ENCODE measurements at places on chromosomes 7 and 10.
A peak's percentile ranks its signal among the peaks of the same experiment; 100 is the strongest.

GRCh38 chr7:151694828-151695580 lies 175.3 kb upstream of the RHEB start:
- no peak for DNase-seq

DNA sequence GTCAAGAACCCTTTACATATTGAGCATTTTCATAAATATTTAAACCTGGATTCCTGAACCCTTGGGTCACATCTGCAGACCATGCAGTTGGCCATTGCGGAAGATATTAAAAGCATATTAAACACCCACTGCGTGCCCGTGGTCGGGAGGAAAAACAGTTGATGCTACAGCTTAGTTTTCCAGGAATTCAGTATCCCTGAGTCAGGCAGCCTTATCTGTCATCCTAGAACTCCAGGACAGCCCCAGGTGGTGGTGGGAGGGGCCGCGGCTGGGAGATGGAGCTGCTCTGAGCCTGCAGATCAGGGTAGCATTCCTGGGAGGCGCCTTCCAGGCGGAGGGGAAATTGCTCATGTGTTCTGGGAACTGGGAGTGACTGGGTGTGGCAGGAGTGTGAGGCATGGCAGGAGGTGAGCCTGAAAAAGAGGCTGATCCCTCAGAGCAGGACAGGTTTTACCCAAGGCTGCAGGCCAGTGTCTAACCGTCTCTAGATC lies 222.9 kb upstream of the SH2B2 start:
- DNase-seq, result no peak

GRCh38 chr7:20541608-20542349 lies 73.7 kb upstream of the ABCB5 start:
- DNase-seq, result peak; percentile 56

GRCh38 chr10:123391275-123392028 lies 237.2 kb downstream of the BUB3 start:
- DNase-seq, result peak; percentile 96

DNA sequence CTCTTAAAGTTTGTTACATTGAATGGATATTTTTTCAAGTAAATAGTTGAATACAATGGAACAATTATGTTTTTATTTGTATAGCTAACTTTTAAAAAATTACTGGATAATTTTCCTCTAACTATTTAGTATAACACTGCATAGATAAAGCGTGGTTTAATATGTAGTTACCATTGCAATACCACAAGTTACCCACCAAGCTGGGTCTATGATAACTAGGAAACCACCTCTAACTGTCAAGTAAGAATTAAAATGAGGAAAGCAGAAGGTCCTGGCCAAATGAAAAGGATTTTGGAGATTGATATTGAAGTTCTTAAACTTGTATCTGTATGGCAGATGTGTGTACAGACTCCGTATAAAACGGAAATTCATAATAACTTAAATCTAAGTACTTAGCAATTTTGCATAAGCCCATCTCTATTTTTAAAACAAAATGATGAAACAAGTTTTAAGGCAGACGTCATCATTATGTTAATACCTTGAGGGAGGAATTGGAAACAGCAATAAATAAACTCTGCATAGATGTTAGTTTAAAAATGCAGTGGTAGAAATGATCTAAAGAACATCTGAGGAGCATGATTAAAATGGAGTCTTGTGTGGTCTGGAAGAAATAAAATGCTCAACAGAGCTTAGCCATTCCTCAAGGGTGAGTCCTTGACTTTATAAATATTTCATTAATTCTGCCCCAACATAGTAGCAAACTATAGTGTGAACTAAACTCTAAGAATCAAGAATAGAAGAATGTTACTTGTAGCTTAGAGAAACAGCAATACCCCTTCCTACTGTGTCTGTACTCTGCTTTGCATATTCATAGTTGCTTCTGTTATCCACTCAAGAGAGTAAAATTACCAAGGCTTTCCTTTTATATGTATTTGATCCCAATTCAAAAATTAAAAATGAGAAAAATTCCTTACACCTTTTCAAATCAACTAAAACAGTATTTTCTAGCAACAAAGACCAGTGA lies 206.4 kb upstream of the FERD3L start:
- DNase-seq, result no peak

DNA sequence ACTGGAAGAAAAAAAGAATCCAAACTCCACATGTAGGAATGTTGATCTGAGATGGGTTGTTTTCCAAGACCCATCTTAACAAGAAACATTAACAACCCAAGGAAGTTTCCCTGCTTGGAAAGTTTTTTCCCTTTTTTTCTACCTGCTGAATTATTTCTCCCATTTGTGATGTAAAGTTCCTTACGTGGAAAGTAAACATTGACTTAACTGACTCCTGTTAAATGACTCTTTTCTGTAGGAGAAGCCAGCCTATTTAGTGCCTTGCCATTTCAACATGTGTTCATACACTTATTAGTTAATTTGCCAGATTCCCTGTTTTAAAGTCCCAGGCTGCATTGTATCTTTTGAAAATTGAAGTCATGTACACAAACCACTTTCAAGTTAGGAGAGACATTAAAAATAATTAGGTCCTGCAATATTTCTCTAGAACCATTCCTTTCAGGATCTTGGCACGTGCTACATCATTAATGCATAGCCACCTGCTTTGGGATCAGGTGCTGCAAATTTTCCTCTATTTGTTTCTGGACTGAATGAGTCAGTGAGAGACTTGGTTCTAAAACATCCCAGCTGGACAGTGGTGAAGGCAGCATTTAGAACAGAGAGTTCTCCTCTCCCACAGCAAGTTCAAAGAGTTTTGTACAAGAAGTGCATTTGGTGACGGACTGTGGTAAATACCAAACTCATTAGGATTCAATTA lies 698.5 kb downstream of the SUGCT start:
- DNase-seq, result no peak

DNA sequence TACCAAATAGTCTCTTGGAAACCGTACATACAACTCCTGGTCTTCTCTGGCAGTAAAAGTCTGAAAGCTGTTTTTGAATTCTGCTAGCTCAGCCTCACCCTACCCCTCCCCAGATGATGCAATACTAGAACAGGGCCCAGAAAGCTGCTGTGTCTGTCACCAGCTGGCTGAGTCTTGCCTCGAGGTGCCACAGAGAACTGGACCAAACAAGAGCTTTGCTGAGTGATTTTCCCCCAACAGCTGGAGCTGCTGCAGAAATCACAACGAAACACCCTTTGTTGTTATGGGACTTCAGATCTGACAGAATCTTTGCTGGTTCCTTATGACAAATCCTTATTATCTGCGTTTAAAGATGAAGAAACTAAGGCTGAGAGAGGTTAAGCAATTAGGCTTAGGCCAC lies 134.1 kb downstream of the SPAG6 start:
- DNase-seq, result peak; percentile 44

DNA sequence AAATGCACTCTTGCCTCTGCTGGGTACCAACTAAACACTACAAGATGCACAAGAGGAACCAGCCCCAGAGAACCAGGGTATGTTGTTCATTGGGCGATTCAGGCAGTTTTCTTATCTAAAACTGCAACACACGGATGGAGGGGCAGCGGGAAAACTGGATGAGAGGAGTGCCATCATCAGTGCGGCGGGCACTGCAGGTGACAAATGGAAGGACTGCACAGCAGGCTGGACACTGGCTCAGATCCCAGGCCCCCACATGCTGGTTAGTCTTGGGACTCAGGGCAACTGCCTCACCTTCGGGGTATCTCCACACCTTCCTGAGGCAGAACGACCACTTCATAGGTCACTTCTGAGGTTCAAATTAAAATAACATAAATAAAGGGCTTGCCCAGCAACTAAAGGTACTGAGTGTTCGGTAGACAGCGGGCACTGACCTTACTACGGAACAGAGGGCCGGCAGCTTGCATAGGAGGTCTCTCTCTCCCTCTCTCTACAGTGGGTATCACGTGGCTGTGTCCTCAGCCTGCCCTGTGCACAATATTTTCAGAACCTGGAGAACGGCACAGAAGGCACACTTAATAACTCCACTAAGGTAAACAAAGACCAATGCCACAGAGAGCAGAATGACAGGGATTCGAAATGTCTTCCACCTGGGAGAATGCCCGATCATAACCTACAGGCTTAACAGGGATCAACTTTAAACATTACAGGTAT lies 72.1 kb downstream of the GRB10 start:
- no peak for DNase-seq

DNA sequence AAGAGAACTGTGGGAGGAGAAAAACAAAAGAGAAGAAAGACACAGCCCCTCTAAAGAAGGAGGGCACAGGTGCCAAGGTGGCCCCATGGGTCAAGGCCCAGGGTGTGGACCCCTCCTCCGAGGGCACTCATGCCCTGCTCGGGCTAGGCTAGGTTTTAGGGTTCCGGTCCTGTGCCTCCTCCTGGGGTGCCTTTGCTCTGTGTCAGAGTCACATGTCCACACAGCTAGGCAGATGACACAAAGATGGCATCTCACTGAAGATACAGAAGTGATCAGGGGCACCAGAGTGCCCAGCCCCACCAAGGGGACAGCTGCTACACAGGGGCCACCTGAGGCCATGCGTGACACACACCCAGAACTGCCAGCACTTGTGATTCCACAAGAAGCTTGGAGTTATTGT lies 116.4 kb upstream of the PPIF start:
- DNase-seq, result no peak

DNA sequence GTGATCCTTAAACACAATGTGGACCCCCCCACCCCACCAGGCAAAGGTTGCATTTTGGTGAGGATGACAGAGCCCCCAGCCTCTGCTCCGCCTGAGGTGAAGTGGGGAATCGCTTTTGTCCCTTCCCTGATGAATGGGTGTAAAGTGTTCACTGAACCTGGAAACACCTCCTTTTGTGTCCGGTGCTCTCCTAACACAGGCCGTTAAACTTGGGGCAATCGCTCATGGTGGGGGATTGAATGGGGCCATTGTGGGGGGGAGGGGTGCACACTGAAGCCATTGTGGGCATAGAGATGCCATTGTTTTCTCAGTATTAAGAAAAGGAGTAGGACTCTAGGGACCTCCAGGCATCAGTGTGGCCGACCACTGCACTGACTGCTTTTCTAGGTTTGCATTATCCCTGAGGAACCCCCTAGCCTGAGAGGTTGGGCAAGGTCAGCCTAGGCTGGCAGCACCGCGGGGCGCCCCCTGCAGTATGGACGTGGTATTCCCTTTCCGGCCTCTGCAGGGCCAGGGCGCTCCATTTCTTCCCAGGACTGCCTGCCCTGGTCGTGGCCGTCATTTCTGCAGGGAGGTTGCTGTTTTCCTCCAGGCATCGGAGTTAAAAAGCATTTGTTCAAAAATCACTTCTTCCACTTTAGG lies 158.3 kb downstream of the TCF7L2 start:
- no peak for DNase-seq

- DNase-seq, result no peak
These were observed 162.2 kb downstream of the TFEC start for GRCh38 chr7:115868369-115868768.

- DNase-seq, result no peak
These were observed 78.2 kb downstream of the VTI1A start for GRCh38 chr10:112525200-112525599.

- DNase-seq, result no peak
These were observed 329.1 kb downstream of the PARD3 start for GRCh38 chr10:34486008-34486407.

- DNase-seq, result no peak
These were observed 25.9 kb downstream of the VAX1 start for GRCh38 chr10:117112220-117112619.

DNA sequence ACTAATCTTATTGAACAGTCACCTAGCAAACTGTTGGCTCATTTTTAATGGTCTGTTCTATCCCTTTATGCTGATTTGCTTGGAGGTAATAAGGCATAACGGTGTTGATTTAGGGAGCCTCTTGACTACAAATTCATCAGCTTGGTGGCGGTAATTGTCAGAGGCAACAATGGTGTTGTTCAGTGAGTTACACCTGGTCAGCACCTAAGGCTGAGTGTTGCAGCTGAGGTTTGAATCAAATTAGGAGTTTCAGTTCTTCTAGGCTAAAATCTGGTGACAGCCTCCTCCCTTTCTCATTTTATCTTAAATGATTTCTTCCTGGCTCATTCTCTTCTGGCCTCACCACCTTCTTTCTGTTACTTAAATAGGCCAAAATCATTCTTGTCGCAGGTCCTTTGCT lies 42.3 kb upstream of the SP8 start:
- DNase-seq, result no peak

- no peak for DNase-seq
These were observed 200.8 kb upstream of the PPP2R2D start for GRCh38 chr10:131700032-131700431.

DNA sequence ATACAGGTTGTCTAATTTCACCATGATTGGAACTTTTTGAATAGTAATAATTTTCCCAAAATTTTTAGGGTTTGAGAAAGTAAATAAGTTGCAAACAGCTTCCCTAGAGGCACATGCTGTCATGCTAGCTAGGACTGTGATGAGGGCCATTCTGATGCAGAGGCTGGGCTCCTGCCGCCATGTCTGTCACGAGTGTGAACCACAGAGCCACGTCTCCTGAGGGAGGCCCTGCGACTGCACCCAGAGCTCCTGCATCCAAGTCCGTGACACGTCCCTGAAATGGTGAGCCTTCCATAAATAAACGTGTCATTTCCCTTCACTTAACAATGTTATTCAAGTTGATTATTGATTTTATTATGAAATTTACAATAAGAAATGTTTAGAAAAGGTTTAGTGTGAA lies 40.0 kb downstream of the C10orf120 start:
- no peak for DNase-seq

GRCh38 chr7:8436965-8437364 lies 3.6 kb downstream of the NXPH1 start:
- peak; percentile 75 for DNase-seq

GRCh38 chr7:124761164-124761715 lies 4.4 kb downstream of the GPR37 start:
- no peak for DNase-seq

GRCh38 chr7:112422842-112423496 lies 27.3 kb upstream of the IFRD1 start:
- DNase-seq, result peak; percentile 38

- no peak for DNase-seq
These were observed 5.6 kb downstream of the NFE2L3 start for GRCh38 chr7:26157520-26158105.

- DNase-seq, result no peak
These were observed 70.3 kb upstream of the FAM3C start for GRCh38 chr7:121466455-121466854.

- DNase-seq, result no peak
These were observed 205.3 kb upstream of the HDAC9 start for GRCh38 chr7:18290223-18290622.

GRCh38 chr7:55377162-55377817 lies 12.2 kb downstream of the LANCL2 start:
- no peak for DNase-seq

- DNase-seq, result peak; percentile 40
These were observed 100.3 kb upstream of the SVIL start for GRCh38 chr10:29734962-29735627.

- DNase-seq, result no peak
These were observed 244.9 kb upstream of the NEBL start for GRCh38 chr10:21141946-21142492.

GRCh38 chr7:64266341-64266919 lies 38.2 kb downstream of the ZNF679 start:
- no peak for DNase-seq

- DNase-seq, result no peak
These were observed 4.5 kb downstream of the ZKSCAN1 start for GRCh38 chr7:100019908-100020307.

Measured in GM12865 (cell line).